ENCODE measurements at places on chromosomes 4 and X.

DNA sequence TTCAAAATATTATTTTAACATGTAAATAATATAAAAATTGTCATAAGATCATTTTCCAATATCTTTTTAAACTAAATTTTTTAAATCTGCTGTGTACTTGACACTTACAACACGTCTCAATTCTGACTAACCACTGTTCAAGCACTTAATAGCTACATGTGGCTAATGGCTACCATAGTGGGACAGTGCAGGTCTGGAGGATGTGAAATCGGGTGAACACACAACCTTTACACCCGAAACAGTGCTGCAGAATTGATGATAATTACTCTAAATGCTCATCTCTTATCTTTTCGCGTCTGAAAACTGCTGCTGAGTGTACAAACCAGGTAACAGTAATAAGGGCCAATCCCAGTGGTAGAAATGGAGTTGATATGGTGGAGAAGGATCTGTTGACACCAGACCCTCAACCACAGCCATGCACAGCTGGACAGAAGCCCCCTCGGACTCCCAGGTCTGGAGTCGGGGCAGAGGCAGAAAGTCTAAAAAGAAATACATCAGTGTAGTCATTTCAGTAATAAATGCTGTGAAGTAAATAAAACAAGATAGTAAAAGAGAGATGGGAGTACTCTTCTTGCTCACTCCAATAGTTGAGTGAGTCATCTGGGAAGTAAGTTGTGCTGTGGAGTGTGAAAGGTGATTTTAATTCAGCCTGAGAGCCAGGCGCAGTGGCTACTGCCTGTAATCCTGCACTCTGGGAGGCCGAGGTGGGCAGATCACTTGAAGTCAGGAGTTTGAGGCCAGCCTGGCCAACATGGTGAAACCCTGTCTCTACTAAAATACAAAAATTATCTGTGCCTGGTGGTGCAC is 150.0 kb downstream of the CBR4 start:
- DNase-seq = no peak

GRCh38 chr4:154152546-154152945 is 339.1 kb downstream of the DCHS2 start:
- DNase-seq = no peak

GRCh38 chr4:110172972-110173371 is 25.4 kb downstream of the ELOVL6 start:
- DNase-seq = no peak

DNA sequence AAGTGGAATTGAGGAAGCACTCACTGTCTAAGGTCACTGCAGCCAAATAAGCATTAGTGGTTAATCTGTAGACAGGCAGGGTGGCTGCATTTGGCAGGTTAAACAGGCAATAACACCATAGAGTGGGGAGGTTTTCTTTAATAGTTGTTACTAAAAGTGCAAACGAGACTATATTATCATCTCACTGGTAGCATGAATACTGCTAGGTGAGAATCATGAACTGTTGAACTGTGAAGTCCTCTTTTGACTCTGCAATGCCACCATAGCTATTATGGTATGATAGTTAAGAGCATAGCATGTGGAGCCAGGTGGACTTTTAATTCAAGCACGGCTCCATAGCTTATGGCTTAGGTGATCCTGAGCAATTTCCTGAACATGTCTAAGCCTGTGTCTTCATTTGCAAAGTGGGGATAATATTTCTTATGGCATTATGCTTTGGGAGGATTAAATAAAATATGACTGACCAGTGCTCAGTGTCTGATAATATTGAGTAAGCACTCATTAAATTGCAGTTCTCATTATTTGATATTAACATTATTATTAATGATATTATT is 235.6 kb upstream of the HHIP start:
- DNase-seq = no peak

DNA sequence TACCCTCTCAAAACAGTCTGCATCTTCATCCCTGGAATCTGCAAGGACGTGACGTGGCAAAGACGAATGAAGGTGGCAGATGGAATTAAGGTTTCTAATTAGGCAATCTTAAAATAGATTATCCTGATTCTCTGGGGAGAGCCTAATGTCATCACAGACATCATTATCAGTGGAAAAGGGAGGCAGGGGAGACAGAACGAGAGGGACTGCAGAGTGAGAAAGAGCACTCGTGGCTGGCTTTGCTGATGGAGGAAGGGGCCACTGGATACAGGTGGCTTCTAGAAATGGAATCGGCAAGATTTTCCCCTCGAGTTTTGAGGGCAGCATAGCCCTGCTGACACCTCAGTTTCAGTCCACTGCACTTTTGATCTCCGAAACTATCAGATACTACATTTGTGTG is 110.6 kb downstream of the ASMT start:
- no peak for DNase-seq

DNA sequence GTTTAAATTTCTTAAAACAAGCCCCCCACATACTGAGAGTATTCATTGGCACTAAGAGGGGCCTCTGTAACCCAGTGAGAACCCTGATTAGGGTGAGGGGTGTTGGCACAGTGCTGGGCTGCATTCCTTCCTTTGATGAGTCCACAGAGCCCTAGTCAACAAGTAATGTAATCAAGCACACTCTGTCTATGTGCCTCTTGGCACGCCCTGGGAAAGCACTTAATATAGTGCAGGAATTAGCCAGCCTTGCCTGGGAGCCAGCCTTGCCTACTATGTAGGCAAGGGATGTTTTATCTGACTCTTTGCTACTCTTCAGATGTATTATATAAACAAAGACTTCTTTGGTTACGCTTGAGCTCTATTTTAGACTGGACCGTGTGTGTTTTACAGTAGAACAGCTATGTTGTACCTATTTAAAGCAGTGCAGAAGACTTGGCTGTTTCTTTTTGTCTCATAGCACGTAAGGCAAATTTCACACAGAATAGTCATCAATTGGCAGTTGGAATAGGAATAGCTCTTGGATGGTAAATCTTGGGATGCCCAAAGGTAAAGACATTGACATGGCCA is 64.3 kb downstream of the FRAS1 start:
- DNase-seq = no peak

GRCh38 chr4:155900381-155900780 is 3.1 kb upstream of the TDO2 start:
- peak; percentile 5 for DNase-seq

DNA sequence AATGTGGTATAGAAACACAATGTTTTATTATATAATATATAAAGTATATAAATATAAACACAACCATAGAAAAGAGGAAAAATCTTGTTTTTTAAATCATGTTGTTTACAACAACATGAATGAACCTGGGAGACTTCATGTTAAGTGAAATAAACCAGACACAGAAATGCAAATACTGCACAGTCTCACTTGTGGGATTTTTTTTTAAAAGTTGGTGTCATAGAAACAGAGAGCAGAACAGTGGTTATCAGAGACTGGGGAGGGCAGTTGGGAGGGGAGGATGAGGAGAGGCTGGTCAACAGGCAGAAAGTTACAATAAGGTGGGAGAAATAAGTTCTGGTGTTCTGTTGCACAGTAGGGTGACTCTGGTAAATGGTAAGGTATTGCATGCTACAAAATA is 57.1 kb downstream of the FREM3 start:
- DNase-seq = no peak

- no peak for DNase-seq
Observed at GRCh38 chr4:48178931-48179330, 44.9 kb upstream of the TXK start.

- no peak for DNase-seq
Observed at GRCh38 chr4:2936773-2937145, 26.4 kb downstream of the NOP14 start.

DNA sequence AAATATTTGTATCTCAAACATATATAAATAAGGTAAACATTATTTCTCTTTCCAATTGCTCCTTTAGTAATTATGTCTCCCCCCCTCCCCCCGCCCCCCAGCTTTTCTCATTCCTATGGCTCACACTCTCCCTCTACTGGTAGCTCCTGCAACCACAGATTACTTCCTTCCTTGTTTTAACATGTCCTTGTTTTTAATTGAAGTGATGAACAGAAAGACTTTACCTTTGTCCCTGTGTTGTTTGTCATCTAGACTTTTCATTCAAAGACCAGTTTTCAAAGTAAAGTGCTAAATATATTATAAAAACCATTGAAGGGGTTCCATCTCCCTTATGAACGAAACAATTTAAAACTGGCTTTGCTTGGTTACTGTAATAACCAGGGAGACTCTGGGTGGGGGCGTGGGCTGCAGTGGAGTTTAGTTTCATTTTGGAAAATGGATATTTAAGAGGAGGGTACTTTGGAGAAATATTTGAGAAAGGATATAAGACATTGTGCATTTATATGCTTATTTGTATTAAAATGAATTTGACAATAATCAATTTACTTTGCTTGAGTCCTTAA is 352.9 kb downstream of the RAPGEF2 start:
- DNase-seq = no peak

DNA sequence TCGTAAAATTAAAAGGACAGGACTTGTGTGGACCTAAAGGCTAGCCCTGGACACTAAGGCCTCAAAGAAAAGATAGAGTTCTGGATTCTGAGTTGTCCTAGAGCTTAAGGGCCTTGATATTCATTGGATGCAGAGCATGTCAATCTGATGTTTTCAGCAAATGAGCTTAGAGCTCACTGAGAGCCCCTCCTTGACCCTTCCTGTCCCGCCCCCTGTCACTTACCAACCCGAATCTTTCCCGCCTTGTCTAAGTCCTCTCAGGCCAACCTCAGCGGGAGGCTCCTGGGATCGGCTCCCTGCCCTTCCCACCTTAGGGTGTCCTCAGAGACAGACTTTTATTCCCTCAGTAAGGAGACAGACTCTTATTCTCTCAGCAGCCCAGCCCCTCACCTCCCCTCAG is at the start of gene CT47C1:
TSS of gene CT47C1 (plus strand) at position 250 of the 400 bp plus-strand sequence. CDS start 233 bp downstream, outside the sequence.
- no peak for DNase-seq

- DNase-seq = no peak
Observed at GRCh38 chr4:83890231-83890630, 354.3 kb downstream of the GPAT3 start.

DNA sequence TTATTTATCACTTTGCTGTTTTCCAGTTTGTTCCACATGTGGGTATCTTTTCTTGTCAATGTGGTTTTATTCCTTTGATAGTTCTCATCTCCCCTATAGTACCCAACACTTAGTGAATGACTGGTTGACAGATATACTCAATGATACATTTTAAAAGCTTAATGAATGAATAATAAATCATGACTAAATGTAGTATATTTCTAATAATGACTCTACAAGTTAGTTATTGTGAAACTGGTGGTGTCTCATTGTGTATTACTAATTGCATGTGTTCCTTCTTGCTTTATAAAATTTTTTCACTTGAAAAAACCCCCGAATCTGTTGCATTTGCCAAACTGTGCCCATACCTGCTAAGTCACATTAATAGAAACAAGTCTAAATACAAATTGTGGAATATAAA is 95.4 kb downstream of the MBNL3 start:
- DNase-seq = no peak

DNA sequence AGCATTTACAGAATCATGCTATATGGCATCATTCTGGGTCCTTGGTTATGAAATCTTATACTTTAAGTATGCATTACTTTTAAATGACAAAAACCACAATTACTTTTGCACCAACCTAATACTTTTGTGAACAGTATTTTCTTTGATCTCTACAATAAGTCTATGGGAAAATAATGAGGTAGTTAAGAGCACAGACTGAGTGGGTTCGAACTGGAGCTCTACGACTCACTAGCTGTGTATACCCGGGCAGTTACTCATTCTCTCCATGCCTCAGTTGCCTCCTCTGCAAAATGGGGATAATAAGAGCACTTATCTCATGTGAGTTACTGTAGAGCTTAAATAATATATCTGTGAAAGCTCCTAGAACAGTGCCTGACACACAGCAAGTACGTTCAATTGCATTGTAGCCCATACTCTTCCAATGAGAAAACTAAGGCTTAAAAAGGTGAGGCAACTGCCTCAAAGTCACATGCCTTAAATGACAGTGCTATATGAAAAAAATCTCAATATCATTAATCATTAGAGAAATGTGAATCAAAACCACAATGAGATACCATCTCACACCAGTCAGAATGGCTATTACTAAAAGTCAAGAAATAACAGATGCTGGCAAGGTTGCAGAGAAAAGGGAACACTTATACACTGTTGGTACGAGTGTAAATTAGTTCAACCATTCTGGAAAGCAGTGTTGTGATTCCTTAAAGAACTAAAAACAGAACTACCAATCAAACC is 151.5 kb downstream of the CHIC2 start:
- DNase-seq = no peak

GRCh38 chr4:95610061-95610569 is 61.3 kb upstream of the UNC5C start:
- no peak for DNase-seq

DNA sequence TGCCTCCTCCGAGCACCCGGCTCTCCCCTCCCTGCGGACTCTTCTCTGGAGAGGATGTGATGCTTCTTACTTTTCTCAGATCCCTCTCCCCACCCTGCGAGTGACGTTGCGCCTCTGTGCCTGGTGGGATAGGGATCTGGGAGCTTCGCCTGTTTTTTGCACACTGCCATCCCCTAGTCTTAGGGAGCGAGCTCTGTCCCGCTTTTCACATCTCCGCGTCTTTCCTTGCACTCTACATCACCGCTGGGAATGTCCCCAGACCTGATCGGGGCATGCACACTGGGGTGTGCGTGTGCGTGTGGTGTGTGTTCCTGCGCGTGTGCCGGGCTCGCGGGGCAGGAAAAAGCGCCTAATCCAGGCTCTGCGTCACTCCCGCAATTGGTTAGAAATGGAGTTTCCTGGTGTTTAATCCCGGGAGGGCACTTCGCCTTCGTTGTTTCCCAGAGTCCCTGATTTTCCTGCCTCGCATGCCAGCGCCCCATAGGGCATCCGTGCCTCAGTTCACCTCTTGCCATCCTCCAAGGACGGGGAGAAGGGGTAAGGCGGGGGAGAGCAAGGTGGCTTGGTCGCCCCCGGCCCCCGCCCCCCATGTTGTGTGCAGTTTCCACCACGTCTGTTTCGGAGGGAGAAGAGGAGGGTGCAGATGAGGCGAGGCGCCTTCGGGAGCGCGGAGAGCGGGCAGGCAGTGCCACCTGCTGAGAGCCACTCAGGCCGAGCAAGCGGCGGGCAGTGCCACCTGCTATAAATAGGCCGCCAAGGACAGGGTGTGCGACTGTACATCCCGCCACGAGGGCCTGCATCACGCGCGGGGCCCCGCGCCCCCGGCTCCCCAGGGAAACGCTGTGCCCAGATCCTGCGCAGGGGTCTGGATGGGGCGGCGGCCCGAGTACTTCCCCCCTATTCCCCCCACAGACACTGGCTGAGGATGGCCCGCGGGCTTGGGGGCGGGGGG is 759 bp upstream of the TBC1D1 start:
- DNase-seq = no peak

- no peak for DNase-seq
Observed at GRCh38 chr4:75790024-75790423, 65.6 kb downstream of the USO1 start.

DNA sequence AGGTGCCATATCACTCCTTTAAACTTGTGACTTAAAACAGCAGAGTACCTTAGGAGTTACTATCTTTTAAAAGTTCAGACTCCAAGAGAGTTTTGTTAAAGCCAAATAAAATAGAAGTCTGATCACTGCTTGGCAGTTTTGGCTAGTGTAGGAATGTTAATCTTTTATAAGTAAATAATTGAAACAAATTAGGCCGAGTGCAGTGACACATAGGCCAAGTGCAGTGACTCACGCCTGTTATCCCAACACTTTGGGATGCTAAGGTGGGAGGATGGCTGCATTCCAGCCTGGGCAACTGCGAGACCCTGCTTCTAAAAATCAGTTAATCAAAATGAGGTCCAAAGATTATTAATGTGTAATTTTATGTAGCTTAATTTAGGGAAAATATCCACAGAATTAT is 37.2 kb downstream of the WDR44 start:
- DNase-seq = no peak

Data from AG09319 (cell line).